ENCODE measurements at places on chromosomes 3 and 15.

DNA sequence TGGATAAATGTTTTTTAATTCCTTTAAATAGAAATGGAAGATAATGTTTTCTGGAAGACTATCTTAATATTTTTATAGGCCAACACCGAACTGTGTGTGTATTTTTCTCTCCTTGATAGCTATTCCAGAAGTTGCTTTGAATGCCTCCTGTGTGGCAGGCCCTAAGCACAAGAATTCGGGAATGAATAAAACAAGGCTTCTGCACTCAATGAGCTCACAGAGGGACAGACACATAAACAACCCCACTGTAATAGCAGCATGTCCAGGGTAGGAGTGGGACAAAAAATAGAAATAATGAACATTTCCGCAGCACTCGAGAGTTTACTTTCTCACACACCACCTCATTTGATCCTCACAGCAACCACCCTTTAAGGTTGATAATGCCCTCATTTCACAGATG lies 18.0 kb downstream of the SRGAP3 start:
- no peak overlapping the region for H3K27ac ChIP-seq
- no peaks in the 10 kb centered on the region for H3K36me3 ChIP-seq
- no peaks in the 10 kb centered on the region for H3K4me1 ChIP-seq
- H3K4me3 ChIP-seq = no peak overlapping the region
- DNase-seq = no peak

GRCh38 chr3:10771486-10772270 lies 44.4 kb upstream of the SLC6A11 start:
- H3K27me3 ChIP-seq = peaks cover 10% of the 10 kb centered on the region
- H3K36me3 ChIP-seq = no peaks in the 10 kb centered on the region
- DNase-seq = no peak
- H3K4me1 ChIP-seq = no peaks in the 10 kb centered on the region

- H3K27ac ChIP-seq = no peak overlapping the region
- H3K4me1 ChIP-seq = peaks cover 6% of the 10 kb centered on the region
- no peak for DNase-seq
- no peaks in the 10 kb centered on the region for H3K36me3 ChIP-seq
These were observed 69.6 kb upstream of the STRIT1 start for GRCh38 chr3:155362808-155363689.

- H3K36me3 ChIP-seq = peaks cover 13% of the 10 kb centered on the region
- no peaks in the 10 kb centered on the region for H3K27me3 ChIP-seq
- H3K4me3 ChIP-seq = no peak overlapping the region
These were observed 22.7 kb downstream of the HEG1 start for GRCh38 chr3:125033135-125033534.

- H3K4me1 ChIP-seq = no peaks in the 10 kb centered on the region
- no peak for DNase-seq
- no peaks in the 10 kb centered on the region for H3K36me3 ChIP-seq
- H3K27ac ChIP-seq = no peak overlapping the region
- peaks cover 9% of the 10 kb centered on the region for H3K27me3 ChIP-seq
These were observed 55.8 kb downstream of the TRIM42 start for GRCh38 chr3:140733623-140734022.

DNA sequence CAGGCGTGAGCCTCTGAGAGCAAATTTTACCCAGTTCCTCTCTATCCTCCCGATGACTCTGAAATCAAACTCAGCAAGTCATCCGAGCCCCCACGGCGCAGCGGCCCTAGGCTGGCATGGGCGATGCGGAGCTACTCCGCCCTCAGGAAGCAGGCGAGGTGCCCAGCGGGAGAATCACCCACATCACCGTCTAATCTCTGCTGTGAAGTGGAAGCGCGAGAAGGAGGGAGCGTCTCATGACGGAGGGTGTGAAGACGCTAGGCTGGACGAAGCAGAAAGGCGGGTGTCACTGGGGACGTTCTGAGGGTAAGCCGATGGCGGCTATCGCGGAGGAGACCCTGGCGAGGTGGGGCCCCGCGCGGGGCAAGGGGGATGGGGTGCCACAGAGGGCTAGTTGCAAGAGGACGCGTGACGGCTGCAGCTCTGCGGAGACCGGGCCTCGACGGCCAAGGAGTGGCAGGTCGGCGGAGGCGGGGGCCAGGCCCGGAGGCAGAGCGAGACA lies 9.1 kb upstream of the GNAI2 start:
- no peaks in the 10 kb centered on the region for H3K36me3 ChIP-seq
- peak; percentile 92 for DNase-seq

- no peak overlapping the region for H3K27ac ChIP-seq
- no peak overlapping the region for H3K4me3 ChIP-seq
- no peaks in the 10 kb centered on the region for H3K27me3 ChIP-seq
- H3K36me3 ChIP-seq = no peaks in the 10 kb centered on the region
These were observed 168.4 kb upstream of the SLC2A2 start for GRCh38 chr3:171194965-171195364.

GRCh38 chr15:61336026-61336638 lies 107.0 kb upstream of the RORA start:
- H3K27ac ChIP-seq = no peak overlapping the region
- no peaks in the 10 kb centered on the region for H3K36me3 ChIP-seq
- no peaks in the 10 kb centered on the region for H3K4me1 ChIP-seq
- no peaks in the 10 kb centered on the region for H3K27me3 ChIP-seq
- no peak for DNase-seq

DNA sequence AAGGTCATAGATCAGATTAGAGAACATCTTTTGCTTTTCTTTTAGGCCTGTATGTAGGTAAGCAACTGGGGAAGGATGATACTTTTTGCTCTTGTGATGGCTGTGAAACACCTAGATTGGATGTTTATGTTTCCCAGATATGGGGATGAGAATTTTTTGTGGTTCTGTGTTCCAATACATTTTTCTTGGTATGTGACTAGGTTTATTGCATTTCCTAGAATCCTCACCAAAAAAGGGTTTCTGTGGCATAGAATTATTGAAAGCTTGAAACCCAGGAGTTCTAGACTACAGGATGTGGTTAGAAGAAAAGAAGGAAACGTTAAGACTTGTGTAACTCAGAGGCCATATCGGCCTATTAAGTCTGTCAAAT lies 25.8 kb downstream of the OXNAD1 start:
- peak overlapping the region; percentile 15 for H3K27ac ChIP-seq
- no peaks in the 10 kb centered on the region for H3K36me3 ChIP-seq
- peaks cover 34% of the 10 kb centered on the region for H3K4me1 ChIP-seq
- no peaks in the 10 kb centered on the region for H3K27me3 ChIP-seq

DNA sequence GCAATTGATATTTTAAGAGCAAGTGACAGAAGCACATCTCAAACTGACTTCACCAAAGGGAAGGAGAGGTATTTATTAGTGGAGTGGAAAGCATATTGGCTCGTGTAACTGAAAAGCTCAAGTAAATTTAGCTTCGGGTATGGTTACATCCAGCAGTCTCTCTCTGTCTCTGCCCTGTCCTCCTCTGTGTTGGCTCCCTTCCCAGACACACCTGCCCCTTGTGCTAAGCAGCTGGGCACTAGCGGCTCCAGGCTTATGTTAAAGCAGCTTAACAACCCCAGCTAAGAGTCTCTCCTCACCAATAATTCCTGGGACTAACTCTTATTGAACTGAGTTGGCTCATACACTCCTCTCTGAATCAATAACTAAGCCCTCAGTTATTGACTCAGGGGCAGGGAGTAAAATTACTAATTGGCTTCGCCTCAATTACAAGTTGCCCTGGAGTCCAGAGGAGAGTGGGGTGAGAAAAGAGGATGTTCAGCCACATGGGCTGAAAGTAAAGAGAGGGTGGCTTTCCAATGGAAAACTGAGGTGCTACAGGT lies 12.8 kb upstream of the SH3BP5 start:
- no peak overlapping the region for H3K4me3 ChIP-seq
- H3K27me3 ChIP-seq = peaks cover 3% of the 10 kb centered on the region
- no peaks in the 10 kb centered on the region for H3K36me3 ChIP-seq
- no peak overlapping the region for H3K27ac ChIP-seq

DNA sequence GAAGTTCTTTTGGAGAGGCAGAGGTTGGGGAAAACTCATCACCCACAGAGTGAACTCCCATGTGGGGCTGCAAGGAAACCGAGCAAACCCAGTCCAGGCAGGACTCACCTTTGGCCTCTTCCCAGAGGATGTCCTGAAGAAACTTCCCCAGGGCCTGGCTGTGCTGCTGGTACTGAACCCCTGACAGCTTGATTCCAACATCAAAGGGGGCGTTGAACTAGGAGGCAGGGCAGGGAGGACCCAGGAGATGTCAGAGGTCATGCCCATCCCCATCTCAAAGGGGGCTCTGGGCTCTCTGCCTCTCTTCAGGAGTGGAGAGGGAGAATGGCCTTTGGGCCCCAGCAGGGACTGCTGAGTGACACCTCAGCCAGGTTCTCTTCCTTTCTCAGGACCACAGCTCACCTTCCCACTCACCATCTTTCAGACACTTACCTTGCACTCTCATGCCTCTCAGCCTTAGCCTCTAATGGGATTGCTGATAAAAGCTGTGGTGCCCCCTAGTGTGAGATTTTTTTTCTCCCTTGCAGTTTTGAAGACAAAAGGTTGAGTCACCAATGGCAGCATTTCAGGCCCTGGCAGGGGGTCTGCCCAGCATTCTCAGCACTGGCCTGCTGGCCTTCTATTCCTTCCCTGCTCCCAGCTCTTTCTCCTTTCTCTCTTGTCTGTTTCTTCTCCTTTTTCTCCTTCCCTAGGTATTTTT lies 6.0 kb downstream of the GHRL start:
- no peak for DNase-seq
- H3K36me3 ChIP-seq = peaks cover 7% of the 10 kb centered on the region
- no peaks in the 10 kb centered on the region for H3K27me3 ChIP-seq
- no peak overlapping the region for H3K4me3 ChIP-seq

GRCh38 chr3:184711493-184712247 lies at the start of gene MAGEF1:
Gene MAGEF1, minus strand, starts transcription at chr3:184712064. Its CDS starts 243 bp downstream, at chr3:184711821.
- DNase-seq = peak; percentile 93
- no peaks in the 10 kb centered on the region for H3K27me3 ChIP-seq
- peaks cover 5% of the 10 kb centered on the region for H3K36me3 ChIP-seq
- H3K27ac ChIP-seq = peak within 1 kb of the TSS; percentile 51
- peaks cover 20% of the 10 kb centered on the region for H3K4me1 ChIP-seq

- DNase-seq = no peak
- no peak overlapping the region for H3K4me3 ChIP-seq
- no peaks in the 10 kb centered on the region for H3K27me3 ChIP-seq
- no peak overlapping the region for H3K27ac ChIP-seq
- peaks cover 7% of the 10 kb centered on the region for H3K4me1 ChIP-seq
These were observed 921.1 kb downstream of the ROBO1 start for GRCh38 chr3:78846718-78847117.

GRCh38 chr3:193021506-193022010 lies 103.9 kb upstream of the MB21D2 start:
- no peaks in the 10 kb centered on the region for H3K4me1 ChIP-seq
- no peak overlapping the region for H3K27ac ChIP-seq
- H3K27me3 ChIP-seq = no peaks in the 10 kb centered on the region

DNA sequence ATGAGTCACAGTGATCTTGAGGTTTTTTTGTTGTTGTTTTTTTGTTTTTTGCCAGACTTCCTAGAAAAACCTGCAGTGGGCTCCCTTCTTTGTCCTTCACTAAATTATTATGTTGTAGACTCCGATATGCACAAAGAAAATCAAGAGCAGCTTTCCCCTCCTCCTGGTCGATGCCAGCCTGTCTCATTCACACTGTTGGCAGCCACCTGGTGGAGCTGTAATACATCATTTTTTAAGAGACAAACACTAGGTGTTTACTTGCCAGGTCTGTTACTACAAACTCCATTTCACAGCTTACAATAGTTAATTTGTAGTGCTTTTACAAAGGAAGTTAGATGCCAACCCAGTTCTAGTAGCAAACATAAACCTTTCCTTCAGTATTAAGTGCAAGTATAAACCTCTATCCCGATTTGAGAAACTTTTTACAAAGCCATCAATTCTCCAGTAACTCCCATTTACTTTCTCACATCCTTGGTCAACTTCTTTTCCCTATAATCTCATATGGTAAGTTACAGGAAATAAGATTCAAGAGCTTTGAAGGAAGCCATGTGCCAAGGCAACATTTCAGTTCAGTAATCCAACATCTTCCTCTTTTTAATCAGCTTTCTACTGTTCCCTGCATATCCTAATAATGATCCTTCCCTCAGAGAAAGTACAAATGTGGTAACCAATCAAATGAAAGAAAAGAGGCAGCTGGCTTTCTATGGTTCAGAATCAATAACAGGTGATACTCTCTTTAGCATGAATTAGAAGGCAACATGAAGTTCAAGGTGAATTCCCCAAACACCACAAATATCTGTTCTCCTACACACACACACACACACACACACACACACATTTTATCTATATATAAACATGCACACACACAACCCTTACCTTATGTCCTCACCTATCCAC lies 14.0 kb downstream of the AAGAB start:
- H3K4me1 ChIP-seq = peaks cover 11% of the 10 kb centered on the region
- no peak overlapping the region for H3K27ac ChIP-seq
- H3K4me3 ChIP-seq = no peak overlapping the region
- DNase-seq = no peak
- H3K27me3 ChIP-seq = no peaks in the 10 kb centered on the region

GRCh38 chr3:143825513-143825912 lies 22.8 kb downstream of the SLC9A9 start:
- DNase-seq = no peak
- H3K36me3 ChIP-seq = no peaks in the 10 kb centered on the region
- no peaks in the 10 kb centered on the region for H3K4me1 ChIP-seq

- peak; percentile 69 for DNase-seq
- no peak overlapping the region for H3K27ac ChIP-seq
- no peak overlapping the region for H3K4me3 ChIP-seq
- H3K4me1 ChIP-seq = peaks cover 10% of the 10 kb centered on the region
These were observed 14.1 kb upstream of the CXCR6 start for GRCh38 chr3:45929042-45929679.

DNA sequence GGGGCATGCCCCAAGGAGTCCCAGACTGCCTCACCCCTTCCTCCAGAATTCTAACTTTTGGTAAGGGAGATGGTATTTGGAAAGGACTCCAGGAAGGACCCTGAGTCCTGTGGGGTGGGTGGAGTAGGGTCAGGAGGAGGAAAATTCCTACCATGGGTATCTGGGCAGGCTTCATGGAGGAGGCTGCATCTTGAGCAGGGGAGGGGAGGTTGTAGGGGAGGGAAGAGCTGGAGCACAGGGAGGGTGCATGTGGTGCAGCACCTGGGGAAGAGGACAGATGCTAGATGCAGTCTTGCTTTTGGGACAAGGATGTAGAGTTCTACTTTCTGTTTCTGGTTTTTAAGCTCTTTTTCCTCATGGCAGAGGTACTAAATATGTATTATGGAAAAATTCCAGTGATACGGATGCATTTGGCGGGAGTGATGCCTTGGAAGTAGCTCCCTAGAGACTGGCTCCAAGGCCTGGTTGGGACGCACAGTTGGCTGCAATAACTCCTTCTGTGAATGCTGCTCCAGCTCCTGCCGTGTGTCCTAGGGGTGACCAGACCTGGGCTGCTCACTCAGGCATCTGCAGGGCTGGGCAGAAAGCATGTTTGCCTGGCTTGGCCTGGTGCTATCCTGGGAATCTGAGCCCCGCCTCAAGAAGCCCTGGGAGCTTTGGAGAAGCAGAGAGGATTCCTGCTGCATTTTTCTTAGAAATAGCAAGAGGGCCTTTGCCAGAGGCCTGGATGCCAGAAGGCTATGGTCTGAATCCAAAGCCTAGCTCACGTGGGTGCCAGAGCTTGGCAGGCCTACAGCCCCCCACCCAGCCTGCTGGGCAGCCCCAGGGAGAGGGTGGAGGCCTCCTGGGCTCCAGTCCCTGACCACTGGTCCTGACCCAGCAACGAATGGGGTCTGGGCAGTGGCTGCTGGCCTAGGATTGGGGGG lies 10.1 kb downstream of the SEMA3F start:
- H3K27ac ChIP-seq = peak overlapping the region; percentile 64
- H3K4me1 ChIP-seq = peaks cover 52% of the 10 kb centered on the region
- no peaks in the 10 kb centered on the region for H3K36me3 ChIP-seq
- H3K4me3 ChIP-seq = peak overlapping the region; percentile 34
- H3K27me3 ChIP-seq = no peaks in the 10 kb centered on the region

Measured in osteoblast (primary cell).